Posterior cingulate gyrus (tissue), 11 donors: ENCODE measurements at places on chromosomes 7 and 10.

GRCh38 chr7:89238156-89238555, 442.6 kb upstream of the TEX47 start:
- no peak for DNase-seq

DNA sequence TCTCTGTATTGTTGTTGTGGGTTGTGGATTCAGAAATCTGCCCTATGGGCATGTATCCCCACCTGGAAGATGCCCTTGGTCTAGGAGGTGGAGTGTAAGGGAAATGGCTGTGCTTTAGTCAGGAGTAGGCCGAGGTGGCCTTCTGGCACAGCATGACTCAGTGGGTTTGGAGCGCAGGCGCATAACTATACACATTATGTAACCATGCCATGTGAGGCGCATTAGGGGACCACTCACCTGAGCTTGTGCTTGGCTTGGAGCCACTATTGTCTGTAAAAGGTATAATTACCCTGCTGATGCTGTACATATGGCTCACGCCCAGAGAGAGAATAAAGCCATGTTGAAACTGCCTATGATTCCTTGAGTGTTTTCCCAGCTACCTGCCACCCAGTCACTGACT, 20.6 kb upstream of the ADAMTS14 start:
- no peak for DNase-seq

GRCh38 chr7:47335557-47336471, 246.1 kb downstream of the TNS3 start:
- DNase-seq = peak; percentile 49

GRCh38 chr7:107501593-107501992, 31.7 kb downstream of the GPR22 start:
- no peak for DNase-seq

DNA sequence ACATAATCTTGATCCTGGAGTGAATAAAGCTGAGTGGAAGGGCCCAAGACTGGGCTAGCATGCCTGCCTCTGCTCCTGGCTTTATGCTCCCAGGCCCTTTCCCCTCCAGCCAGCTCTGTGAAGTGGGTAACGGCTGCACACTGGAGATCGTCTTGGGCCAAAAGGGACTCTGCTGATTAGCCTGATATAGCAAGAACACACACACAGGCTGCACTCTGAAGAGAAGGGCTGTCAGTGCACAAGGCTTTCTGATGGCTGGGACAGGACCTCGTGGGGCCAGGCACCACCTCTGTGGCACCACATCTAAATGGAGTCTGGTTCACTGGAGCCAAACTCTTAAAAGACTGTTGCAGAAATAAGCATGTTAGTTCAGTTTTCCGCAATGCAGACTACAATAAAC, 161.4 kb downstream of the NEURL1 start:
- DNase-seq = no peak

GRCh38 chr10:63376560-63377304, 89.0 kb downstream of the JMJD1C start:
- DNase-seq = no peak

GRCh38 chr7:146397141-146397540, 280.5 kb downstream of the CNTNAP2 start:
- DNase-seq = no peak

DNA sequence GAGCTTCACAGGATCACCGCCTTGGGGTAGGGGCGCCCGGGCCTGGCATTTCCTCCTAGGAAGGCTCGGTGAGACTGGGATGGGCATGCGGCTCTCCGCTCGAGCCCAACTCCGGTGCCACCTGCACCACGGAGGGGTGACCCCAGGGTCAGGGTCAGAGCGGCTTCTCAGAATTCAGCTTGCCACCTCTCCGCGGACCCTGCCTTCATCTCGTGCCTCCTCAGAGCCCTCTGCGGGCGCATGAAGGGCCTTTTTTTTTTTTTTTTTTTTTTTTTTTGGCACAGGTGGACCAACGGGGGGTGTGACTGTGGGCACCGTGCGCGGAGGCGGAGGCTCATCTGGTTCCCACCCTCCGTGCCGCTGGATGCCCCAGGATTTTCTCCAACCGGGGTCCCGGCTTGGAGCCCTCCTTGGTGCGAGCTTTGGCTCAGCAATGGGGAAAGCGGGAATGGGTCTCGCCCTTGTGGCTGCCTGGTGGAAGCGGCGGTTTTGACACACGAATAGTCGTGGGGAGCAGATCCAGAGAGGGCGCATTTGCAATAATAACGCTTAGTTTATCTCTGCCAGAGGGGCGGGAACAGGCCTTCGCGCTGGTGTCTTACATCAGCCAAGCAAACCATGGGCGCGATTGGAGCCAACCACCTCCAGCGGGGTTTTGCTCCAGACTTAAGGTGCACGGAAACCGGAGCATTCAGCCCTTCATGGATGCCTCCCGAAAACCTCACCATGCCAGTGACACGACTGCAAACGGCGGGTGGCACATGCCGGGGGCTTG, 5.0 kb upstream of the TNRC18 start:
- DNase-seq = peak; percentile 93

DNA sequence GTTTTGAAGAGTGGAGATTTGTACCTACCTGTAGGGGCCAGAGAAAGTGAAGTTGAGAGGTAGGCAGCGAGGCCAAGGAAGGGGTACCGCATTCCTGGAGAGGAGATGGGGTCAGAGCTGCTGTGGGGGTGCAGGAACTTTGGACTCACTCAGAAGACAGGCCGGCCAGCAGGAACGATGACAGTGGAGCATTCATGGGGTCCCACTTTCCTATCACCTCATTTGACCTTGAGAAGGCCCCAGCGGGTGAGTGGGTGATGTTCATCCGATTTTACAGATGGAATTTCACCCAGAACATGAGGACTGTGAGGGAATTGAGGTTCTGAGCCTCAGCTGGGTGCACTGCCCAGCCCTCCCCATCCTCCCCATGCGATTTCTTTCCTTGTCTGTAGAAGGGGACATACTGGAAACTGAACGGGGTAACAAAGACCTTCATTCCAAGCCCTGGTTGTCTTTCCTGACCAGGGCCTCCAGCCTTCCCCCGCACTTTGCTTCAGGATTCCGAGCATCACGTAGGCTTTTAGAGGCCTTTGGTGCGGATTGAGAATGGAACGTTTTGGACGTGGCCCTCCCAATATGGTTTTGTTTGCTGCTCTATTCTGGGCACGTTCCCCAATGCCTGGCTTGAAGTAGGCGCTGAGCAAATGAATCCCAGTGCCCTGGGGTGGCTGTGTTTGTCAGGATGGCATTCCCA, 87.3 kb downstream of the ADCY1 start:
- no peak for DNase-seq

- DNase-seq = peak; percentile 34
These were observed 1.1 kb downstream of the RADIL start for GRCh38 chr7:4882169-4883032.
